ENCODE measurements at places on chromosomes 2 and 18.

GRCh38 chr18:11042247-11042646 is 107.1 kb downstream of the PIEZO2 start:
- DNase-seq = no peak

- no peak for DNase-seq
These were observed 269.3 kb downstream of the HDAC4 start for GRCh38 chr2:239131521-239131920.

DNA sequence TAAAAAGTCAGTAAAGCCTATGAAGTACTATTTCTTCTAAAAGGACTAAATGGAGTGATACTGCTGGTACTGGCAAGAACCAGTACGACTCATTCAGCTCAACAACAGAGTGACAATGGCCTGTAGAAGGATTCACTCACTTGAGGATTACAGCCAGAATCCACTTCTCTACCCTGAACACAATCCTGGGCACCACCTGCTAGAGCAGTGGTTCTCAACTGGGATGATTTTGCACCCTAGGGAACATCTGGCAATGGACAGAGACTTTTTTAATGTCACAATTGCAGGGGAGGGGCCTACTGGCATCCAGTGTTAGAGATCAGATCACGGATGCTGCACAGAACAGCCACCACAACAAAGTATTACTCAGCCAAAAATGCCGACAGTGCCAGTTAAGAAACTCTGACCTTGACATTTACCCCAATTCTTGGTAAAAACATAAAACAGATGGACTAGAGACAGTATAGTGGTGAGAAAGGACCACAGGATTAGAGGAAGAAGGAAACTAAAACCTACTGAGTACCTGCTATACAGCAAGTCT is 5.0 kb downstream of the SPIRE1 start:
- DNase-seq = no peak

DNA sequence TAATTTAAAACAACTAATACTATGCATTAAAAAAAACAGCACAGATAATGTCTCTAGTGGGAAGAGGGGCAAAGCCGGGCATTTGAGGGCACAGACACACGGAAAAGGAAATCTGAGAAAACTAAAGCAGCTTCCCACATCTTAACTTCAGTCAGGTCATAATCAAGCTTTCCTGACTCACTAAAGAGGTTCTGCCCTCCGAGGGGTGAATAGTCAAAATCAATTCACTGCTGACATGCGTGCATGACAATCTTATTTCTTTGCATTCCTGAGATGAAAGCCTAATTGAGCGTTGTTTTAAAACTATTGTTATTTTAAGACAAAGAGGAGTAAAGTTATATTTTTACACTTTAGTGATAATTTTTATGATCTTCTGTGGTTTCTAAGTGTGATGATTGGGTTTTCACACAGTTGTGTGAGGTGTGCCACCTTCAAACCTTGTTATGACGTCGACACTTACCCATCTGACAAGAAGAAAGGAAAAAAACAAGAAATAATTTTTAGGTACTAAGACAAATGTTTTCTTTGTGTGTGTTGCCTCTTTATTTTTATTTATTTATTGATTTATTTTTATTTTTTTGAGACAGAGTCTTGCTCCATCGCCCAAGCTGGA is 90.9 kb downstream of the GATA6 start:
- DNase-seq = no peak

DNA sequence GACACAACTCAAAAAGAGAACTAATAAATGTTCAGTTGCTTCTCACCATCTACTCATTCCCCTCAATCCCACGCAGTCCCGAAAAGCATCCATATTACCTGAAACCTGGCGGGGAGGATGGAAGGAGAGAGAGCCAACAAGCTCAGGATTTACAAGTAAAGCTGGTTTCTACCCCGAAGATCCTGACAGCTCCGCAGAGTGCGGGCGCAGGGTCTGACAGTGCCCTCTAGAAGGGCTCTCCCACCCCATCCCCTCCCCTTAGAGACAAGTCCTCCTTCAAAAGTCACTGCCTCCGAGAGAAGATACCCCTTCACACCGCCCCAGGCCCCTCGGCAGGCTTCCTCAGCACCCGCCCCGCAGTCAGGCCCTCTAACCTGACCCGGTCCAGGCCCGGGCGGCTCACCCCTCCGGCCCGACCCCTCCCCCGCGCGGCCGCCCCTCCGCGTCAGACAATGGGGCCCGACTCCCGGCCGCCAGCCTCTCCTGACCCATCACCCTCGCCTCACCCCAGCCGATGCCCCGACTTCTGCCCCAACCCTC is 550 bp downstream of the RAB1A start:
- no peak for DNase-seq

GRCh38 chr18:9869715-9870430 is 15.9 kb upstream of the TXNDC2 start:
- DNase-seq = peak; percentile 30

- no peak for DNase-seq
These were observed 104.8 kb upstream of the TFPI start for GRCh38 chr2:187658952-187659525.

DNA sequence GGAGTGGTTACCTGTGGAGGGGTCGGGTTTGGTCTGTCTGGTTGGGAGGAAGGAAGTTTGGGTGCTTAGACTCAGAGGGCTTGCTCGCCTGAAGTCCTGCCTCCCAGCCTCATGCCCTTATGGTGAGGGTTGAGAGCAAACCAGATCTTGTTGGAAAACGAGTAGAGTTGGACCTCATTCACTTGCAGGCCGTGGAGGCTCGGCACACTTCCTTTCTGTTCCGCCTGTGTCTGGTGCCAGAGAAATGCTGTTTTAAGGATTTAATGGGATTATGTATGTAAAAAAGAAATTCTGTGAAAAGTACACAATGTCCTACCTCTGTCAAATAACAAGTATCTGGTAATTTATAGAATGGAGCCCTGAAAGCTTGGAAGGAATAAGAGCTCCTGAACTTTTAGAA is 29.6 kb downstream of the GATA6 start:
- DNase-seq = no peak

DNA sequence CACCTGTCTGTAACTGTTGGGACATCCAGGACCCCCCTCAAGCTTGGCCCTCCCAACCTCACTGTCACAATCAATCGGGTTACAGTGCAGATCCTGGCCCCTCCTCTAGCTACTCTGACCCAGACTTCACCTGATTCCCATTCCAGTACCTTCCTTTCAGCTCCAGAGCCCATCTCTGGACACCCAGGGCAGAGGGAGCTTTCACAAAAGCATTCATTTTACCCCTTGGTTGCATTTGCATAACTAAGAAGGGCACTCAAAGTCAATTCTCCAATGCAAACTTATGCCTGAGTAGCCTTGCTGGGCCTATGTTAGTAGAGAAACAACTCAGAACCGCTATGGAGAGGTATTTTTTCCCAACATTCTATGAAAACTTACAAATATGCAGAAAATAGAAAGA is 7.4 kb downstream of the ZAP70 start:
- no peak for DNase-seq

- peak; percentile 86 for DNase-seq
These were observed 8.7 kb downstream of the CEP68 start for GRCh38 chr2:65064728-65065552.

DNA sequence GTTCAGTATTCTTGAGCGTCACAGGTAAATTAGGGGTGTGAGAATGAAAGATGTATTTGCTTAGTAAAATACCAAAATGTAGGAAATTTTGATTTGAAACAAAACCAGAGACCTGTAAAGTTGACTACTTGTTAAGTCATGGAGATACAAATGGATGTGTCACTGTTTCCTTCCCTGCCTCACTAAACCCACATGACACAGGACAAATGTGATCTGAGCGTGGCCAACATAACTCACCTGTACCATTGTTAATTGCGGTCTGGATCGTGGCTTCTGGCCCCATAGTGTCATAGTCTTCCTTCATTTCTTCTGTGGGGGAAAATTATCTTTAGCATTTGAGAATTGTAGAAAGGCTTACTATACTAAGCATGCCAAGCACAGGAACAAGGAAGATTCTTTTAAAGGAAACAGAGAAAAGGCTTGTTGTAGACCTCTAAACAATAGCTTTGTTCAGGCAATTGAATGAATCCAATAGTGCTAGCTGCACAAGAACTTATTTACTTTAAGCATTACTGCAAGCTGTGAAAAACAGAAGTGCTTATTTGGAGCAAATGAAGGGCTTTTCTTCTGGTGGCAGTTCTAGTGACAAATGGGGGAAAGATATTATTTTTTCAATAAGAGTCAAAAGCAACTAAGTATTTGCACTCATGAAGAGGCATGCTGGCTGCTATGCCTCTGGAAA is 95.2 kb downstream of the ZEB2 start:
- no peak for DNase-seq

GRCh38 chr18:44786688-44787087 is 106.0 kb downstream of the SETBP1 start:
- no peak for DNase-seq

GRCh38 chr2:236629961-236630872 is 60.6 kb downstream of the ACKR3 start:
- no peak for DNase-seq

DNA sequence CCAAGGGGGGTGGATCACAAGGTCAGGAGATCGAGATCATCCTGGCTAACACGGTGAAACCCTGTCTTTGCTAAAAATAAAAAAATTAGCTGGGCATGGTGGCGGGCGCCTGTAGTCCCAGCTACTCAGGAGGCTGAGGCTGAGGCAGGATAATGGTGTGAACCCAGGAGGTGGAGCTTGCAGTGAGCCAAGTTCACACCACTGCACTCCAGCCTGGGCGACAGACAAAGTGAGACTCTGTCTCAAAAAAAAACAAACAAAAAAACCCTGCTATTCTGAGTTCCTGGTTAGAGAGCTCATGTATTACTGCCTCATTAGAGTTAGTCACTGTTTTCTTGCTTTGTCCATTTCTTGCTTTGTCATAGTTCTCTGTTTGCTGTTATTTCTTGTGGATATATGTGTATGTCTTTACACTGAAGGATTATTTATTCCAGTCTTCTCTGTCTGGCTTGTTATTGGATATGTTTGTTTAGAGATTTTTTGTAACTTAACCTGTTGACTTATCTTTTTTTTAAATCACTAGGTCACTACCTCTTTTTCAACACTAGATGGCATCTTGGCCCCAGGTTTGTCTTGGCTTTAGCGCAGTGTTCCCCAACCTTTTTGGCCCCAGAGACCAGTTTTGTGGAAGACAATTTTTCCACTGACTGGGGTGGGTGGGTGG is 17.0 kb downstream of the TTLL4 start:
- no peak for DNase-seq

GRCh38 chr2:86788881-86789686 is 1.6 kb downstream of the CD8A start:
- DNase-seq = no peak

DNA sequence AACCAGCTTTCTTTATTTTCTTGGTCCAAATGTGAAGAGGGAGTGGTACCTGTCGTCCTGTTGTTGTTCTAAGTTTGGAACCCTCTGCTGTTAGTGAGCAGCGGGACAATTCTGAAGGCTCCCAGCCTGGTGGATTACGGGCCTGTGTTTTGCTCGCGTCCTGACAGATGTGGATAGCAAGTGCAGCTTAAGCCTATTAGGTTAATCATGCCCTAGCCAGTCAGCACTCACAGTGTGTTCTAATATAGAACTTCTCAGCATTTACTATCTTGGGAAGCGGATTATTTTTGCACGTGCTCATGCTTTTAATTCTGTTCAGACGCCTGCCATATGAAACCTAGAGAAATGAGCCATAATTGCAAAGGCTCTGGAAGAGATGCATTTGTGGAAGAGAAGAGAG is at the start of gene PCARE:
Gene PCARE (minus strand): TSS at position 113 of the 400 bp plus-strand sequence. CDS start 262 bp downstream, outside the sequence.
- no peak for DNase-seq

GRCh38 chr18:63683152-63683551 is 19.6 kb upstream of the SERPINB11 start:
- no peak for DNase-seq

DNA sequence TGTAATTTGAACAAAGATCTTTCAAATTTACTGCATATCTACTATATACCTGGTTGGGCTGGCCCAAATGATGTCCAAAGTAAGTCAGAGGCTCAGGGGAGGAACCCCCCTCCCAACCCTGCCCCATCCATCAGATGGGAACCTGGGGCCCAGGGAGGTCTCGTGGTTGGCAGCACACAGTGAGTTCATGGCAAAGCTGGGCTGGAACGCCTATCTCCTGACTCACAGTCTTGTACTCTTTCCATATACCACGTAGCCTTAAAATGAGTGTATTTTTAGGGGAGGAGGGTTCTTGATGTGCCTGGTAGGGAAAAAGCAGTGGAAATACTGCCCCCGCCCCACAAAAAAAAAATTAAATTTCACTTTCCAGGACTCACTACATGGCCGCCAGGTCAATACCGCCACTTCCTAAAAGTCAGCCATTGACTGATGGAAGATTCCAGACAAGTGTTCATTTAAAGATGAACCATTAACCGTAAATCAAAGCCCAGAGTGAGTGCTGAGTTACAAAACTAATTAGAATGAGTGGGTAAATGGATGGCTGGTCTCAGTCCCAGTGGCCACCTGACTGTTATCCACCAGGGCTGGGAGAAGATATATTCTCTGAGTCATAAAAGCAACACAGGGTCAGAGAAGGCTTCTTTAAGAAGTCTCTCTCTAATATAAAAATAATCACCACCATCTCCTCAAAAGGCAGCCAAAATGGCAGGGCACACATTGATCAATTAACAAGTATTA is 80.5 kb downstream of the ZBTB7C start:
- DNase-seq = no peak

- no peak for DNase-seq
These were observed 19.9 kb upstream of the CXXC1 start for GRCh38 chr18:50307400-50307737.

- DNase-seq = no peak
These were observed 56.1 kb downstream of the CIB4 start for GRCh38 chr2:26585100-26585499.

GRCh38 chr2:95346738-95347671 is 49.9 kb downstream of the KCNIP3 start:
- DNase-seq = no peak

DNA sequence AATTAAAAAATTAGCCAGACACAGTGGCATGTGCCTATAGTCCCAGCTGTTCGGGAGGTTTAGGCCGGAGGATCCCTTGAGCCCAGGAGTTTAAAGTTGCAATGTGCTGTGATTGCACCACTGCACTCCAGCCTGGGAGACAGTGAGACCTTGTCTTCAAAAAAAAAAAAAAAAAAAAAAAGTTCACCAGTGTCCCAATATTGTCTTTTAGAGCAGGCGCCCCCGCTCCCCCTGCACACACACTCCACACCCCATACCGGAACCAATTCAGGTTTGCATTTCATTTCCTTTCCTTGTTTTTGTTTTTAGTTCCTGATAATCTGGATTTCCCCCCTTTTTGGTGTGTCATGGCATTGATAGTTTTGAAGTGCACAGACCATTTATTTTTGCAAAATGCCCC is 10.4 kb downstream of the TMEM87B start:
- no peak for DNase-seq

- no peak for DNase-seq
These were observed 82.1 kb downstream of the TMEM182 start for GRCh38 chr2:102843764-102844443.

GRCh38 chr2:64424416-64424987 is 29.5 kb upstream of the LGALSL start:
- no peak for DNase-seq

All from GM12878 (cell line).